ENCODE measurements at places on chromosomes 4 and X. TPM values are rescaled to one million over a fixed set of nuclear protein-coding genes. Genes with fewer than 3 reads are reported as not detected.

The RNF175 gene
- not detected for total RNA-seq

The CXCL10 gene
- under 0.01 TPM for total RNA-seq

The RAB9B gene
- 0.96 TPM for total RNA-seq

The RAB33A gene
- total RNA-seq = 15.2 TPM

The PNMA5 gene
- not detected for total RNA-seq

The DGKK gene
- not detected for total RNA-seq

The SMR3B gene
- not detected for total RNA-seq

The PDGFC gene
- total RNA-seq = 67.9 TPM

The PPP2R3B gene
- 13.0 TPM for total RNA-seq

The KIAA0232 gene
- 17.8 TPM for total RNA-seq

The NWD2 gene
- not detected for total RNA-seq

The OCRL gene
- total RNA-seq = 20.9 TPM

The UGT2B17 gene
- total RNA-seq = not detected

The ZIC3 gene
- total RNA-seq = not detected

The TMEM144 gene
- 9.9 TPM for total RNA-seq

The DGKQ gene
- 16.7 TPM for total RNA-seq

The RGN gene
- 2.8 TPM for total RNA-seq

The MAGEA9B gene
- not detected for total RNA-seq

The SYN1 gene
- total RNA-seq = 0.28 TPM

The ZNF330 gene
- total RNA-seq = 34.5 TPM

The SLC10A6 gene
- total RNA-seq = not detected

The HS6ST2 gene
- not detected for total RNA-seq

The TLR2 gene
- 0.85 TPM for total RNA-seq

The ZNF718 gene
- 4.5 TPM for total RNA-seq

The LANCL3 gene
- 0.38 TPM for total RNA-seq

The SMAD1 gene
- total RNA-seq = 10.1 TPM

The DYNLT3 gene
- total RNA-seq = 98.4 TPM

The ALAS2 gene
- not detected for total RNA-seq

The HDX gene
- 4.5 TPM for total RNA-seq

The HSFX3 gene
- total RNA-seq = not detected

The PAK3 gene
- total RNA-seq = 4.0 TPM

The SATL1 gene
- total RNA-seq = not detected

The LIN54 gene
- total RNA-seq = 13.2 TPM

The MAGEA2 gene
- not detected for total RNA-seq

The TXK gene
- not detected for total RNA-seq

The C4orf50 gene
- total RNA-seq = under 0.01 TPM

The NAP1L2 gene
- 2.8 TPM for total RNA-seq

The RHOXF1 gene
- not detected for total RNA-seq

The PPP2R2C gene
- not detected for total RNA-seq

The SYP gene
- total RNA-seq = 0.28 TPM

The FAM149A gene
- total RNA-seq = 2.3 TPM
